Cardiac muscle cell (in vitro differentiated cells and primary cell): ENCODE measurements at places on chromosomes 2 and 18. TPM values are rescaled to one million over a fixed set of nuclear protein-coding genes. Genes with fewer than 3 reads are reported as not detected.
A peak's percentile ranks its signal among the peaks of the same experiment; 100 is the strongest.

GRCh38 chr2:223418131-223418530 is 184.0 kb downstream of the SCG2 start:
- no peaks in the 10 kb centered on the region for H3K36me3 ChIP-seq
- DNase-seq = no peak
- H3K27ac ChIP-seq = no peak overlapping the region
- H3K4me3 ChIP-seq = no peak overlapping the region

DNA sequence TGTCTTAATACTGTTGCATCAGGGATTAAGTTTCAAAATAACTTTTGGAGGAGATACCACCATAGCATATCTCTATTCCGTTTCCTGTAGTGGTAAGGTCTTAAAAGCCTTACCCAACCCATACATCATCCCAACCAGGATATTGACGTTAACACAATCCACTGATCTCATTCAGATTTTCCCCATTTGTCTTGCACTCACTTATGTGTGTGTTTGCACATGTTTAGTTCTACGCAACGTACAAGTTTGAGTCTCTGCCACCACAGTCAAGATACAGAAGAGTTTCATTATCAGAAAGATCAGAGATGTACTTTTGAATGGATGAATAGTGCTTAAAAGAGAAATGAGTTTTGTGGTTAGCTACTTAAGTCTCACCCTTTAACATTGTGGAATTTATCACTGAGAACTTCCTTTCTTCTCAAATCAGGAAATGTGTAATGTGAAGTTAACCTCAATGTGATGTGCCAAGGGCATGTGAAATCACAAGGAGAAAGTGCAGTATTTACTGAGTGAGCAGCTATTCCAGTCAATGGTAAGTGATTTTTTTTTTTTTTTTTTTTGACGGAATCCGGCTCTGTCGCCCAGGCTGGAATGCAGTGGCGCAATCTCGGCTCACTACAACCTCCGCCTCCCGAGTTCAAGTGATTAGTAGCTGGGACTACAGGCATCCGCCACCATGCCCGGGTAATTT is 69.2 kb upstream of the EPHA4 start:
- DNase-seq = peak; percentile 3
- no peak overlapping the region for H3K27ac ChIP-seq
- H3K4me3 ChIP-seq = no peak overlapping the region
- H3K36me3 ChIP-seq = no peaks in the 10 kb centered on the region
- H3K4me1 ChIP-seq = no peaks in the 10 kb centered on the region

DNA sequence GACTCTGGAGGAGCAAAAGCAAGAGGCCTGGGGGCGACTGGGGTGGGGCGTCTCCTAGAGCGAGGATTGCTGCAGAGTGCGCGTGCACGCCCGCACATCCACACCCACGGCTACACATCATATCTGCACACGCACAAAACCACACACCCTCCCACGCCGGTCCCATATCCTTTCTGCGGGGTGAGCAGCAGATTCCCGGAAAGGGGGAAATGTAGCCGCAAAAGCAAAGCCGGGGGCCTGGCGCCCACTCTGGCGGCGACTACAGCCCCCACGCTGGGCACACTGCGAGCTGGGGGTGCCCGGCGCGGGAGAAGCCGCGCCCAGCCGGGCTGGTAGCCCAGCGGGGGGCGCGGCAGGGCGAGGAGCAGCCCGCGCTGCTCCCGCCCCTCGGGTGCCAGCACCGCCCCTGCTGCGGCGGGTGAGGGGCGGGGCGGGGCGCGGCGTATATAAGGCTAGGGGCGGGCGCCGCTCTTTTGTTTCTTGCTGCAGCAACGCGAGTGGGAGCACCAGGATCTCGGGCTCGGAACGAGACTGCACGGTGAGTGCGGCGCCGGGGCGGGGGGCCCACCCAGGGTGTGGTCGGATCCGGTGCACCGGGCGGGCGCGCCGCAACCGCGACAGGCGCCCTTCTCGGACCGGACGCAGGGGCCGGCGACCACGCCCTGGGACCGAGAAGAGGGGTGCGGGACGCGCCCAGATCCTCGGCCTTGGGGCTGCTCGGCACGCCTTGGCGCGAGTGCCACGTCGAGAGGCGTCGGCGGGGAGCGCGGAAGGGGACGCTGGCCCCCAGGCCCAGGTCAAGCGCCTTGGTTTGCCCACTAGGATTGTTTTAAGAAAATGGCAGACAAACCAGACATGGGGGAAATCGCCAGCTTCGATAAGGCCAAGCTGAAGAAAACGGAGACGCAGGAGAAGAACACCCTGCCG is at the start of gene TMSB10:
TMSB10 (plus strand) TSS at position 476 of the 927 bp plus-strand sequence.
- no peaks in the 10 kb centered on the region for H3K36me3 ChIP-seq
- peak within 1 kb of the TSS; percentile 71 for H3K4me3 ChIP-seq
- H3K27ac ChIP-seq = peak within 1 kb of the TSS; percentile 7
- H3K27me3 ChIP-seq = no peaks in the 10 kb centered on the region

Gene LYPD6
- polyA plus RNA-seq = 5.8 and 7.4 TPM in 2 replicates

Gene KYNU
- 0.12 and 0.75 TPM in 2 replicates for polyA plus RNA-seq

Gene CAPN13
- 0.17 TPM in 1 of 2 replicates, not detected in the other for polyA plus RNA-seq
